Esophagus mucosa (tissue), 1 donor: ENCODE measurements at places on chromosomes 1 and 21.

DNA sequence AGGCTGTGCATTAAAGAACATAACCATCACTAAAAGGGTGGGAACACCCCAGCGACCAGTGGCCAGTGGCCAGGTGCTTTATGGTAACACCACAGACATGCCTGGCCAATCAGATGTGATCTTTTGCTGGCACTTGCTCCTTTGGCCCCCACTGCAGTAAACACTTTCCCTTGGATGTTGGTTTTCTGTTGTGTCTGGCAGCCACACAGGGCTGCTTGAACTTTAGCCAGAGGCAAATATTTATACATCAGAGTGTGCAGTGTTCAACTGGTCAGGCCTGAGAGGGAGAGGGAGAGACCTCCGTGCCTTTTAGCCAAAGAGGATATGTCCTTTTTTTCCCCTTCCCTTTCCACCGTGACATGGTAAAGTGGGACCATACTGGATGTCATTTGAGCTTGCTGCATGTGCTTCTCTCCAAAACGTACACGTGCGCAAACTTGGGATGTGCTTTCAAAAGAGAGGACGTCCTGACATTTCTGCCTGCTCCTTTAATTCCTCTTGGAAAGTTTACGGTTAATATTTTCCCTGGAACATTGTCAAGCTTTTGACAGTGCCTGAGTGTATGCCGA, 101.2 kb downstream of the NFIA start:
- peak; percentile 22 for ATAC-seq

DNA sequence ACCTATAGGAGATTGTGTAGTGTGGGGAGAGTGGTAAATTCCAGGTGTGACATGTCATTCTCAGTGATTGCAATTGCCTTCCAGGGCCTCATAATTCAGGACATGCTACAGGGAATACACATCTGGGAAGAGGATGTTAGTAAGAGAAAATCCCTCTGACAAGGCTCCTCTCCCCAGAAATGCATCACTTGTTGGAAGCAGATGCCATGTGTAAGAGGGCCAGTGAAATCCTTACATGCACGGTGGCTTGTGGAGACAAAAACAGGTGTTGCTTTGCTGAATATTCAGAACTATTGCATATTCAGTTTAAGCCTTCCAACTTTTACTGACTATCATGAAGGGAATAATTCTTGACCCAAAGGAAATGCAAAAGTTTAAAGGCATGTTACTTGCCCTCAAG, 503.4 kb downstream of the NEGR1 start:
- ATAC-seq: no peak

DNA sequence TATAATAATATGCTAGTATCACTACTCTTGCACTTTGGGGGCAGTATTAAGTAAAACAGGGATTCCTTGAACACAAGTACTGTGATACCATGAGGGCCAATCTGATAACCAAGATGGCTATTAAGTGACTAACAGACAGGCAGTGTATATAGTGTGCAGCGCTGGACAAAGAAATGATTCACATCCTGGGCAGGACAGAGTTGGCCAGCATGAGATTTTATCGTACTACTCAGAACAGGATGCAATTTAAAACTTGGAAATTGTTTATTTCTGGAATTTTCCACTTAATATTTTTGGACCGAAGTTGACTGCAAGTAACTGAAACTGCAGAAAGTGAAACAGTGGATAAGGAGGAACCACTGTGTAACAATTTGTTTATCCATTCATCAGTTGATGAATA, 74.6 kb downstream of the DNTTIP2 start:
- peak; percentile 73 for ATAC-seq

GRCh38 chr21:38956007-38956406, 150.3 kb downstream of the ETS2 start:
- ATAC-seq: no peak
